ENCODE measurements at places on chromosomes 7 and 10.

GRCh38 chr7:105635197-105635596 is 53.9 kb upstream of the EFCAB10 start:
- DNase-seq: no peak

GRCh38 chr10:17768957-17769356 is 17.0 kb downstream of the TMEM236 start:
- peak; percentile 42 for DNase-seq

GRCh38 chr10:48834189-48834965 is 105.3 kb downstream of the LRRC18 start:
- no peak for DNase-seq

- no peak for DNase-seq
Observed at GRCh38 chr7:148060724-148061123, 529.8 kb upstream of the C7orf33 start.

DNA sequence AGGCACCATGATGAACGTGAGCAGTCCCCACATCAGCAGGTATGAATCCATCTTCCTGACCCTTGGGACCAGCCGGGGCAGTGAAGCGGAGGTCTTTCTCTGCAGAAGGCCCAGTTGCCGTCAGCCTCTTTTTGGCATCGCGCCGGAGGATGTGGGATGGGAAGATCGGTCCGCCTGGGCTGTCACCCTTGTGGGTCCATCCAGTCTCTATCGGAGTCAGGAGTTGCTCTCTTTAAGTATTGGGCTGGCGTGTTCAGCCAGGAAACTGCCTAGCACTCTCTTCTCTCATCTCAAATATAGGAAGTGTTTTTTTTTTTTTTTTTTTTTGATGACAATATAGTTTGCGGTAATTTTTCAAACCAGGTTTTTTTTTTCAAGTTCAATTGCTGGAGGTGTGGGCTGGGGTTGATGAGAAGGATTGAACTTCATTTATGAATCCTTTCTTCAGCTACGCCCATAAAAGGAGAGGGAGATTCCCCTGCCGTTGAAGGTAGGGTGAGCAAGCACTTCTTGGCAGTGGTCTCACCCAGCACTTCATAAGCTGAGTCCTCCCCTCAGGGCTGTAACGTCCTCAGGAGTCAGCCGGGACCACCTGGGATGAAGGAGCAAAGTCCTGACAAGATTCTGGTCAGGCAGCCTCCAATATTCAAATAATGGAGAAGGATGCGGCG is at the start of gene IL2RA:
Gene IL2RA (minus strand): TSS at position 267 of the 671 bp plus-strand sequence. CDS start 216 bp downstream, at position 51.
- no peak for DNase-seq

DNA sequence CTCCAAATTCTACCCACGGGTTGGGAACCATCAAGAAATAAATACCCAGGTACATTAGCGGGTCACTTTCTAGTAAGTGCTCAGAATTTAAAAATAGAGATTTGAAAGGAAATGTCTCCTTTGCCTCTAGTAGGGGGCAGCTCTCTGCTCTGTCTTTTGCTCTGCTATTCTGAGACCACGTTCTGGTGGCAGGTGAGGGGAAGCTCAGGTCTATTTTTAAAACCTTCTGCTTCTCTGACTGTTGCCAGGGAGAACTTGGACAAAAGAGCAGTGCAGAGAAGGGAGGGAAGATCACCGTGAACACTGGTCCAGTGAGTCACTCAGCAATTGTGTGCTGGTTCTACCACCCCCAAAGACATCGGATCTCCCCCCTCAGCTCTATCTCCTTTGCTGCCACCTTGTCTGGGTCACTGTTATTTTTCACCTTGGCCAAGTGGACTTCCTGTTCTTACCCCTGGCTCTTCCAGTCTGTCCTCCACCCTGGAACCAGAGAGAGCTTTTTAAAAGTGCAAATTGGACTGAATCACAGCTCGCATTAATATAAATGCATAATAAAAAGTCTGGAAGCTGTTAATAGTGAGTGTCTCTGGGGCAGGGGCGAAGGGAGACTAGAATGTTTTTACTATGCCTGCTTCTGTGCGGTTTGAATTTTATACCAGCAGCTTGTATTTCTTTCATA is 72.4 kb upstream of the LOXL4 start:
- DNase-seq: peak; percentile 68

- DNase-seq: peak; percentile 32
Observed at GRCh38 chr10:19944911-19945663, 128.9 kb downstream of the PLXDC2 start.
